IPS DF 19.7 (cell line): ENCODE measurements at places on chromosomes 12 and 14.

DNA sequence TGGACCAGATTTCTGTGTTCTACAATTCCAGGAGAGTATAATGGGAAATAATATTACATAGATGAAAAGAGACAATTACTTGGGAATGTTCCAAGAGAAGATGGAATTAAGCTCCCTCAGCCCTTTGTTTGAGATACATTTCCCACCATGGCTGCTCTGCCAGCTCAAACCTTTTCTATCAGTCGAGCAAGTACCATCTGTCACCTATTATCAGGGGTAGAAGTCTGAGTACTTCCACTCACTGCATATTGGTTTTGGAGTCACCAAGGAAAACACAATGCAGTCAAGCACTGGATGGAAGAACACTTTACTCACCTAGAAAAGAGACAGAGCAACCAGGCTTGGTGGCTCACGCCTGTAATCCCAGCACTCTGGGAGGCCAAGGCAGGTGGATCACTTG, 270.4 kb upstream of the FAR2 start:
- DNase-seq, result no peak

GRCh38 chr14:95504135-95505029, 12.1 kb downstream of the SYNE3 start:
- no peak for DNase-seq

GRCh38 chr12:109523071-109523470, 45.6 kb downstream of the UBE3B start:
- no peak for DNase-seq

GRCh38 chr12:15206831-15207389, 14.3 kb downstream of the RERG start:
- DNase-seq, result no peak

DNA sequence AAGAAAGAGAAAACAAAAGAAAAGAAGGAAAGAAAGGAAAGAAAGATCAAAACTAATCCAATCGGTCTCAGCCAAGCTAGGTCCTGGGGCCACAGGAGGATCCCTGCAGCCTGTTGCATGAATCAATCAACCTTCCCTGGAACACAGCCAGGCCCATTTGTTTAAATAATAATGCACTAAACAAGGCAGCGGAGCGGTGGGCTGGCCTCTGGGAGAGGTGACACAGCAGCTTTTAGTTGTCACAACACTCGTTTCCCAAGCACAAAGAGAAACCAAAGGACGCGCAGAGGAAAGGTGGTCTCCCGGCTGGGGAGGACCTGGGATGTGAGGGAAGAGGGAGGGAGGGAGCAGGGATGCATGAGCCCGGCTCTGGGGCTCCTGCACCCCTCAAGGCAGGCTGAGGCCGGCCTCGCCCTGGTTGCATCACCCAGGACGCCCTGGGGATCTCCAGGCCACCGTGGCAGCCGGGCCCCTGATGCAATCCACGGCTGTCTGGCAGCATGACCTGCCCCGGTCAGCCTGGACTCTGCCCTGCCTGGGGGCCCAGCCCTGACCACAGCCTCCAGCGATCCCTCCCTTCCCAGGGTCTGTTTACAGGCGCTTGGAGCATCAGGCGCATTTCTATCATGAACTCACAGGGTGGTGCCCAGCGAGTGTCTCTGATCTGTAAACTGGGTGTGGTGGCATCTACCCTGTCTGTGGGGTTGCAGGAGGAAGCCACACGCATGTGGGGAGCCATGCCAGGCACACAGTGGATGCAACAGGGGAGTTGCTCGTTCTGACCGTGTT, 32.5 kb downstream of the MMP17 start:
- peak; percentile 28 for DNase-seq

DNA sequence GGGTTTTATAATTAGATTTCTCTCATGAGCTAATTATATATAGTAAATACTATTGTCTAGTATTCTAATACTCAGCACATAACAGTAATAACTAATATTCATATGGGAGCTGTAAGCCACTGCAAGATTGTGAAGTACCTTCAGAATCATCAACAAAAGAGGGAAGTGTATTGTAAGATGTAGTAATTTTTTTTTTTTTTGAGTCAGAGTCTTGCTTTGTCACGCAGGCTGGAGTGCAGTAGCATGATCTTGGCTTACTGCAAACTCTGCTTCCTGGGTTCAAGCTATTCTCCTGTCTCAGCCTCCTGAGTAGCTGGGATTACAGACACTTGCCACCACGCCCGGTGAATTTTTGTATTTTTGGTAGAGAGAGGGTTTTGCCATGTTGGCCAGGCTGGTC, 3.1 kb downstream of the GPR33 start:
- no peak for DNase-seq

- DNase-seq, result no peak
Measured at GRCh38 chr14:98233656-98234055, 1038.3 kb downstream of the BCL11B start.

DNA sequence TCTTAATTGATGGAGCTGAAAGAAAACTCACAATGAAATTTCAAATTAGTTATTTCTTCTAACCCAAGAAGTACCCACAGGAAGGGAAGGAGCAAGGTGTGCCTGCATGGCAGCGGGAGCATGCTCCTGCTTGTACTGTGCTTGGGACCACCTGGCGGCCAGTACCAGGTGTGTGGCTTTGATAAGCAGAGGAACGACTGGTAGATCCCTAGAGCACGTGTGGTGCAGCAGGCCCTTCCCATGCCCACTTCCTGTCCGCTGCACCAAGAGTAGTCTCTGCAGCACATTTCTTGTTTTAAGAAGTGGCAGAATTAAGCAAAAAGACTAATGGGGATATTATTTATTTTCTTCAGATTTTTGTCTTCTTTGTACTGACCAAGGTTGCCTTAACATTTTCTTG, 122.3 kb upstream of the ATF1 start:
- DNase-seq, result no peak

DNA sequence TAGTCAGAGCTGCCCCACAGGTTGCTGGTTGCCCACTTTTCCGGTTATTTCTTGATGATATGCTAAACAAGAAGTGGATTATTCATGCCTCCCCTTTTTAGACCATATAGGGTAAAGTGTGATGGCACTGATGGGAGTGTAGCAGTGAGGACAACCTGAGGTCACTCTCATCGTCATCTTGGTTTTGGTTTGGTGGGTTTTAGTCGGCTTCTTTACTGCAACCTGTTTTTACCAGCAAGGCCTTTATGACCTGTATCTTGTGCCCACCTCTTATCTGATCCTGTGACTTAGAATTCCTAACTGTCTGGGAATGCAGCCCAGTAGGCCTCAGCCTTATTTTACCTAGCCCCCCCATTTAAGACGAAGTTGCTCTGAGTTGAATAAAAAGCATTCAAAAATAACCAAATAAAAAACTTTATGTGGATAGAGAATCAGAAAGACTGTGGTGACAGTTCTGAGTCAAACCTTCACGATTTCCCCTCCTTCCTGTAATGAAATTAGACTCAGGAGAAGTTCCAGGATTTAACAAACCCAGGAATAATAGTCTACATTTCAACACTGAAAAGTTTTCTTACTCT, 144.2 kb downstream of the PAWR start:
- DNase-seq, result no peak

- no peak for DNase-seq
Measured at GRCh38 chr14:70064136-70064865, 124.5 kb downstream of the SLC8A3 start.

DNA sequence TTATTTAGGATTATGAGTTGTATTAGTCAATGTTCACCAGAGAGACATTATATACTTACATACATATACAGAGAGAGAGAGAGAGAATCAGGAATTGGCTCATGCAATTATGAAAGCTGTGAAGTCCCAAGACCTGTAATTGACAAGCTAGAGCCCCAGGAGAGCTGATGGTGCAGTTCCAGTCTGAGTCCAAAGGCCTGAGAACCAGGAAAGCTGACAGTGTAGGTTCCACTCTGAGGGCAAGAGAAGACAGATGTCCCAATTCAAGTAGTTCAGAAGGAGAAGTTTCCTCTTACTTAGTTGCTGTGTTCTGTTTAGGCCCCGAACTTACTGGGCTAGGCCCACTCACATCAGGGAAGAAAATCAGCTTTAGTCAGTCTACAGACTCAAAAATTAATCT, 76.4 kb upstream of the FICD start:
- no peak for DNase-seq

DNA sequence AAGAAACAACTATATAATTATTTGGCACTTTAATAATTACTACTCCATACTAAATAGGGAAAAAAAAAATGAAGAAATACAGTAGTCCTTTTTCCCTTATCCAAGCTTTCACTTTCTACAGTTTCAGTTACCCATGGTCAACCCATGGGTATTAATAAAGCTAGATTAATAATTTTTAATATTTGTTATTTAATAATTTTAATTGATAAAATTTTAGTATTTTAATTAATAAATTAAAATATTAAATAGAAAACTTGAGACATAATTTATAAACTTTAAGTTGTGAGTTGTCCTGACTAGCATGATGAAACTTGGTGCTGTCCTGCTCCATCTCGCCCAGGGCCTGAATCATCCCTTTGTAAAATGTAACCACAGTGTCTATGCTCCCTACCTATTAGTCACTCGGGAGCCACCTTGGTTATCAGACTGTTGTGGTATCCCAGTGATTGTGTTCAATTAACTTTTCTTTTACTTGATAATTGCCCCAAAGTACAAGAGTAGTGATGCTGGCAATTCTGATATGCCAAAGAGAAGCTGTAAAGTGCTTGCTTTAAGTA, 71.8 kb downstream of the PAWR start:
- DNase-seq, result no peak

DNA sequence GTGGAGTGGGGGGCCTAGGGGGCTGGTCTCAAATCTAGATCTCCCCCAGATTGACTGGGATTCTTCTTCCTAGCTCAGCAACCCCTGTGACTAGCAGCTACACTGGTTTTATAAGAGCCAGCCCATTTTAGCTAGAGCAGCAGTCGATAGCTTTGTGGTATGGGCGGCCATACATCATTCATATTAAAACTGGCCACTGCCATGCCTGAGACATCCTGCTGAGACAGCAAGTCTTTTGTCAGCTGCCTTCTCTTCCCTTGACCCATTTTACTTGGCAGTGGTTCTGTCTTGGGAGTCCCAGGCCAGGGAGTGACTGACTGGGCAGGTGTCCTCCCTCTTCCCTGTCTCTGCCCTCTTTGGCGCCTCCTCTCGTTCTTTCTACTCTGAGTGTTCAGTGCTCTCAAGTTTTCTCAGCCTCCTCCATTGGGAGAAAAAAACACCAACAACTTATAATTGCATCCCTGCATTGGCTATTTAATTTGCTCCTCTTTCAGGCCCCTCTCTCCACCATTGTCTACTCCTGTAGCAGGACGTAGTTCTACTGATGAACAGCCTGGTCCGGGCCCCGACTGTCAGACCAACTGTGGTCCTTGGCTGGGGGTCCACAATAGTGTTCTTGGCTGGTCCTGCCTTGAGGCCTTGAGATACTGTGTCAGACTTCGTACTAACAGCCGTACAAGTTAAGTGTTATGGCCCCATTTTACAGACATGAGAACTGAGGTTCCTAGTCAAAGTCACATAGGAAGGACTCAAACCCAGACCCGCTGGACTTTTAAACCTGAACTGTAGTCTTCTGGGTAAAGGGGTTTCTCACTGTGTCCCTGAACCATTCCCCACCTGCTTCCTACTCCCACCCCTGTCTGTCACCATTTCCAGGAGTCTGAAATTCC, 18.3 kb upstream of the JDP2 start:
- no peak for DNase-seq

DNA sequence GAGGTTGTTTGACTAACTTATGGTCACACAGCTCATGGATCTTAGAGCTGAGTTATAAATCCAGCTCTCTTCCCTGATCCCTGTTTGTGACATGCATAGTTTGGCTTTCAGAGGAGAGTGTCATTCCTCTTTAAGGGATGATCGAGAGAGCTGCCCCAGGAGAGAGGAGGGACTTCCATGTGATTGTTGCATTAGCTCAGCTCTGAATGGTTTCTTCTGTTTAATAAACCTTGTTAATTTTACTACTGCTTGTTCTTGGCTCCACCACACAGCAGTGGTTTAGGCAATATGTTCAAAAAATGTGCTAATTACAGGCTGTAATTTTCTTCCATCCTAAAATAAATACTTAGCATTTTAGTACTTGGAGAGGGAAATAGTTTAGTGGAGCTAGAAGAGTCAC, 152.5 kb downstream of the C12orf75 start:
- no peak for DNase-seq
